ENCODE measurements at places on chromosomes 16 and 17.

- no peak for DNase-seq
These were observed 593.1 kb upstream of the CDH5 start for GRCh38 chr16:65773301-65773874.

DNA sequence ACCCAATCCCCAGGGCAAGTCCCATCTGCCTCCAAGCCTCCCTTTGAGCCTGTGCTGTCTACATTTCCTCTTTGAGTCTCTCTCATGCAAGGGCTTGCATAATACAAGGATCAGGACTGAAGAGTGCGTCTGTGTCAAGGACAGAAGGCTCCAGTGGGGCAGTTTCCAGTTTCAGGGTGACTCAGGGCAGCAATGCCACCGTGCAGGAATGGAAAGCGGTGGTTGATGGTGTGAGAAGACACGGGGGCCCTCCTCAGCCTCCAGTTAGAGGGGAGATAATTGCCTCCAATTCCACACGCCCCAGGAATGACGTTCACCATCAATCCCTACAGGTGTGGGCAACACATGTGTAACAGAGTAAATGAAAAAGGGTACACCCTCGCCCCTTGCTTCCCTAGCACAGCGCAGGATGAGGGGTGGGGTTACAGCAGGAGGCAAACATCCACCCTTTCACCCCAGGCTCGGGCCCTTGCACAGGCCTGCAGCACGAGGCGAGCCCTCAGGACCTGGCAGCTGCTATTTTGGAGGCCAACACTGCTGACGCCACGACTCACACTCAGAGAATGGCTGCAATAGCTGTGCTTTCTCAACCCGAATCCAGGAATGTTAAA lies 24.8 kb upstream of the SLC25A19 start:
- no peak for DNase-seq

DNA sequence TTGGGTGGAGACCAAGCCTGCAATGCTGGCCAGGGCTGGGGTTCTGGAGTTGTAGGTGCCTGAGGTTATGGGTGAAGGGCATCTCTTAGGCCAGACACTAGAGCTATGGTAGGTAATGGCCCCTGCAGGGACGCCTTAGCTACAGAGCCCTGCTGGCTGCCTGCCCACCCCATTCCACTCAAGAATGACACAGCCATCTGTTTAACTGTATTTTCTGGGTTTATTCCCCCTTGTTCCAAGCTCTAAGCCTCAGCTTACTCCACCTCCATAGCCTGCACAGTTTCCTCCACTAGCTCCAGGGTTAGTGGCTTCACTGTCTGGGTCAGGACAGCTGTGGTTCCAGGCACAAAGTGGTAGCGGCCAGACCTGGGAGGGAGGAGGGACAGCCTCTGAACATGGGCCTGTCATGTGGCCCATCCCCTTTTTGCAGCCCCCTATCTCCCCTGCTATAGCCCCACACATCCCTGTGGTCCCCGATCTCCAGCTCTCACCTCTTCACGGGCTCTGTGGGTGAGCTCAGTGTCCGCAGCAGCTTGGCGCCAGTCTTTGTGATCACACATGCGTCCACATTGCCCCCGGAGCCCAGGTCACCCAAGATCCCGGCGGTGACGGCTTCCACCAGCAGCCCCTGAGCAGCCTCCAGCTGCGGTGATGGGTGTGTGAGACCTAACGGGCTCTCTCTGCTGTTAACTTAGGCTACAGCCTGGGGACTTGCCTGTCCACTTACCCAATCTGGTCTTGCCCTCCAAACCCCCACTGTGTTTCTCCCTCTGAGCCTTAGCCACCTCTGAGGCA lies 2.1 kb downstream of the PSMB10 start:
- no peak for DNase-seq

DNA sequence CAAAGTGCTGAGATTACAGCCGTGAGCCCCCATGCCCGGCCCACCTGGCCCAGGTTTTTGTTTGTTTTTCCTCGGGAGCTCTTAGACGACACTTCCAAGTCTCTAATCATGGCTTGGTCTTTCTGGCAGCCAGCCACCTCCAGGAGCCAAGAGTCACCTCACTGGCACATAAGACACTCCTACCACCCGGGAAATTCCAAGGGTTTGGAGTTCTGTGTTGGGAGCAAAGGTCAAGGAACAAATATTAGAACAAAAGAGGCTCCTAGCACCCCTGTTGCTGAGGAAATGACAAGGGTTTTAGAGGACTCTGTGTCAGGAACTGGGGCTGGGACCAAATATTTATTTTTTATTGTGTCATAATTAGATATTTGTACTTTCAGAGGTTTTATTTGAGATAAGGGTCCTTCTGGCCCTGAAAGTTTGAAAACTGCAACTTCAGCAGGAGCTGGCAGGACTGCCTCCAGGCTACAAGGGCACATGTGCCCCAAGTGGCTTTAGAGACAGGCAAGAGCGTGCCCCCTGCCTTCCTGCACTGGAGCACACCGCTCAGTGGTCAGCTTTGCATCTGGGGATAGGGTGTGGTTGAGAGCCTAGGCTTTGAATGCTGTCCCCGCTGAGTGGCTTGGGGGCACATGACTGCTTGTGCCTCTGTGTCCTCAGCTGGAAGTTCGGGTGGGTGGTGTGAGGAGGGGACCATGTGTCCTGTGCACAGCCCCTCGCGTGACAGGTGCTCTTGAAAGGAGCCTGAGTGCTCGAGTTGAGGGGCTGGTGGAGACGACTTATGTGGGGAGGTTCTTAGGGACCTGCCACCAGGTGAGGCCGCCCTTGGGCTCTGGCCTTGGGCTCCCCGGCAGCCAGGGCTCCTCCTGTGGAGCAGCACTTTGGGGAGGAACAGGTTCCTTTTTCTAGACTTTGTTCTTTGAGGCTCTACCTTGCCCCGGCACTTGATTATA lies 29.7 kb downstream of the MGRN1 start:
- DNase-seq = no peak

DNA sequence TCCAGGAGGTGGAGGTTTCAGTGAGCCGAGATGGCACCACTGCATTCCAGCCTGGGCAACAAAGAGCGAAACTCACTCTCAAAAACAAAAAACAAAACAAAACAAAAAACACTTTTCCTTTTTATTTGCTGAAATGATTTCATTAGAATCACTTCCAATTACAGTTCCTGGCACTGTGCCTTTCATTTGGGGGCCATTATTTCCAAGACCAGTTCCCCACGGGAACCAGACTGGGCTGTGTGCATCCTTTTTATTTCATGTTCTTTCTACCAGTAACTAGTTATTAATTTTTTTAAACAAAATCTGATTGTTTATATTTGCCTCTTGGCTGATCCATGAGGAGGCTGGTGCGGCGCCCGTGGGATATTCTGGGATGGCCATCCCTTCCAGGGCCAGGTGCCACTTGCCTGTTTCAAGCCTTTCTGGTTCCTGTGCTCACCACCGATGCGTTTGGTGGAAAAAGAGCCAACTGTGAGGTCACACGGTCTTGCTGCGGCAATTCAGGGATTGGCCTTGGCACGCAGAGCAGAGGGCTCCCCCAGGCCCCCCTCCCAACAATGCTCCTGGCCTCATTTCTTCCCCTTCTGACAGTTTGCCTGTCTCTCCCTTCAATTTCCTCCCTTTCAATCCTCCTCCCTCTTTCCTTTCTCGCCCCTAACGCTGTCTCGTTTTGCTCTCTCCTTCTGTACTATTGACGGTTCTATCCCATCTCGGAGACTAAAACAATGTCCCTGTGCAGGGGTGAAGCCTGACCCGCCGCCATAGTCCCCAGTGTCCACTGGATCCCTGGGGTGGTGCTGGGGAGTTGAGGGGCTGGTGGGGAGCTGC lies 13.4 kb downstream of the UBALD1 start:
- DNase-seq = no peak

DNA sequence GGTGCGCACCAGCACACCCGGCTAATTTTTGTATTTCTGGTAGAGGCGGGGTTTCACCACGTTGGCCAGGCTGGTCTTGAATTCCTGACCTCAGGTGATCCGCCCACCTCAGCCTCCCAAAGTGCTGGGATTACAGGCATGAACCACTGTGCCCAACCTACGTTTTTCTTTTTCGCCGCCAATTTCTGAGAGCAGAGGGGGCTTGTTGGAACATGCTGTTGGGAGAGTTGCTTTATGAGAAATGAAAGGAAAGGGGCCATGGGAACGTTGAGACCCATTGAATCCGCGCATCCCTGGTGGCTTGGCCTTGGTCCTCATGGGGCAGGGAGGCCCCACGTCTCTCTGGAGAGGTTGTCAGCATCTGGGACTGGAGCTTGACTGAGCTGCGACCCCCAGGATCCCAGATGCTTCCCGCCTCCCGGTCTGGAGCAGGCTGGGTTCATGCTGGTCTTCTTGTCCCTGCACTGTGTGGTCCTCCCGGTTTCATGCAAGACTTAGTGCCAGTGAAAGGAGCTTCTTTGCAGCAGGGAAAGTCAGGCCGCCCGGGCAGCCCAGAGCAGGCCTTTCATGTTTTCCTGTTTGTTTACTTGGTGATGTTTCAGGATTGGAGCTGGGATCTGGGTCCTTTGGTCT lies 22.8 kb downstream of the CRISPLD2 start:
- no peak for DNase-seq

GRCh38 chr16:21996923-21997696 lies 3.8 kb downstream of the PDZD9 start:
- no peak for DNase-seq

DNA sequence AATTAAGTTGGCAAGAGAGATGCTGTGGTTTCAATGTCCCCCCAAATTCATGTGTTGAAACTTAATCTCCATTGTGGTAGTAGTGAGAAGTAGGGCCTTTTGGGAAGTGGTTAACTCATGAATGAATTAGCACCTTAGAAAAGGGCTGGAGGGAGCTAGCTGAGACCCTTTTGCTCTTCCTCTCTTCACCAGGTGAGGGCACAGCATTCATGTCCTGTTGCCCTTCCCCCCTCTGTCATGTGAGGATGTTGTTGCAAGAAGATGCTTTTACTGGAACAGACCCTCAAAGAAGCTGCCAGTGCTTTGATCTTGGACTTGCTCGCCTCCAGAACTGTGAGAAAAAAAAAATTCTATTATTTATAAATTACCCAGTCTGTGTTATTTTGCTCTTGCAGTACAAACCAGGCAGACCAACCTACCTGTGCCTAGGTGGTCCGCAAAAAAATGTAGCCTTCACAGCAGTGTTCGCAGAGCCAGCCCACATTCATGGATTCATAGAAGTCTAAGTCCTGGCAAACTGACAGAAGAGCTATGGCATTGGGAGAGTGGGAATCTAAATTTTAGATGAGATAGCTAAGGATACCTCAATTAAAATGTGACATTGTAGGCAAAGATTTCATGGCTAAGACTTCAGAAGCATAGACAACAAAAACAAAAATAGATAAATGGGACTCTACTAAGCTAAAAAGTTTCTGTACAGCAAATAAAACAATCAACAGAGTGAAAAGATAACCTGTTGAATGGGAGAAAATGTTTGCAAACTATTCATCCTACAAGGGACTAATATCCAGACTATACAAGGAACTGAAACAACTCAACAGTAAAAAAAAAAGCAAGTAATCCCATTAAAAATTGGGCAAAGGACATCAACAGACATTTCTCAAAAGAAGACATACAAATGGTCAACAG lies 32.0 kb upstream of the ABCA5 start:
- DNase-seq = no peak

- DNase-seq = no peak
These were observed 147.1 kb downstream of the IRF8 start for GRCh38 chr16:86046026-86046425.

DNA sequence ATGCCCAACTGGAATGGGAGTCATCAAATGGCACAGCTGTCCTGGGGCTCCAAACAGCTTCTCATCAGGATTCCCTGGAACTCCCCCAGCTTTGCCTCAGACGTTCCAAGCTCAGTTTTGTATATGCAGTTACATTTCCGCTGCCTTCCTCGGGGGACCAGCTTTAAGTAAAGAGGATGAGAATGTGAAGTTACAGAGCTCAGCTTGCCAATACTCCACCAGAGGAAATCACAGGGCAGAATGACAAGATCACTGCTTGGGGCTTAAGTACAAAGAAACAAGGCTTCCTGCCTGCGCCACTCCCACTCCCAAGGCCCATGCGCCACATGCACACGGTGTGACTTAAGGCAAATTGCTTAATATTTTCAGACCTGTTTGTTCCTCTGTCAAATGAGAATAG lies 272.4 kb upstream of the CDH11 start:
- DNase-seq = no peak

GRCh38 chr17:16150251-16150856 lies 65.0 kb downstream of the NCOR1 start:
- DNase-seq = peak; percentile 56

GRCh38 chr16:27229891-27230470 lies 26.7 kb downstream of the KDM8 start:
- DNase-seq = no peak

DNA sequence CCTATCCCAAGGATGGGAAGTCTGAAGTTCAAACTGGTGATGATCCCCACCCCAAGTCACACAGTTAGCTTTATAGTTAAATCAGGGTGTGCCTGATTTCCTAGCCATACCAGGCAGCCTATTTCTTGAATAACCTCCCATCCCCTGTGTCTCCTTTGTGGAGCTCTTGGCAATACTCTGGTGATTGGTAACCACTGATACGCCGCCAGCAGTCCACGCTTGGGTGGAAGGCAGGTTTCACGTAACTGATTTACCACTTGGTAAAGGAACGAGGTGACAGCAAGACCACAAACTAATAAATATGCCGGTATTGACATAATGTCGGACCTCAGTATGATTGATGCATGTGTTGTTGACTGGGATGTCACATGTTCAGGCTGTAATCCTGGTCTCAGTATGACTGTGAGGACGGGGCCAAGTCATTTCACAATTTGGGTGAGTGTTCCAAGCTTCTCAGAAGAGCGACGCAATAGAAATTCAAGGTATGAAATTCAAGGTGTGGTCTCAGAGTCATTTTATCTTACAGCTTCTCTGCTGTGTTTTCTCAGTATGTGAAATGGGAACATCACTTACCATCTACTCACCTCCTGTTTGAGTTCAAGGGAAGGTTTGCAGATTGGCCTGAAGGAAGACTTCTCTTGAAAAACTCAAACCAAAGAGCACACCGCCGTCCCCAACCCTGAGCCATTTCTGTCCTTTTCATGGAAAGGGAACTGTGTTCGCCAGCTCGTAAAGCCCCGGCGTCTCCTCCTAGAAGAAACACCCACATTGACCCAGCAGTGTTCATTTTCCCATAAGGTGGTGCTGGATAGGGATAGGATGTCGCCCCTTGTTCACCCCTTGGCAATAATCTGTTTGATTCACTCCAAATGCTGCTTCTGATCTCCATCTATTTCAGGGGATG lies 678.9 kb downstream of the WWOX start:
- no peak for DNase-seq

GRCh38 chr17:56593646-56594319 lies at the start of gene NOG:
NOG (plus strand) TSS chr17:56593699; CDS start chr17:56594224, 525 bp downstream.
- peak; percentile 26 for DNase-seq

Data from brain microvascular endothelial cell (primary cell).